Kasumi-1 (cell line): ENCODE measurements at places on chromosomes 2 and 18.

- peak; percentile 68 for DNase-seq
Observed at GRCh38 chr2:28370354-28370753, 22.3 kb upstream of the FOSL2 start.

DNA sequence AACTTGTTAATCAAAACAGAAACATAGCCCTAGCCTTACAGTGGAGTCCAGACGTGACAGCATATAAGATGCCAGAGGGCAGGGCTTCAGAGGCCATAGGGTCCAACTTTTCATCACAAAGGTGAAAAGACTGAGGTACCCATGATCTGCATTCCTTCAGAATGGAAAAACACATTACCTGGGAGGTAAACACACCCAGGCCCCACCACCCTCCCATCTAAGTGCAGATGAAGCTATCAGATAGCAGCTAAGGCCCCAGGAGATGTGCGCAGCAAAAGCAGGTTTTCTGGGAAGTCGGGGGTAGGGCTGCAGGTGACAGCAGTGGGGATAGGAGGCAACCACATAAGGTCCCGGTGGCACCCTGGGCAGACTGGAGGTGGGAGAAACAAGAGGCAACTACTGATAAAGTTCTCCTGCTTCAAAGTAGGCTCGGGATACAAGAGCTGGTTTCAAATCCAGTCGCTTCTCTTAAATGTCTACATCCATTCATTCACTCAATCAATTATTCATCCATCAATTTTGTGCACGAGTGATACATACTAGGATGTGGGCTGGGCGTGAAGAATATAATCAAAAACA lies 75.1 kb upstream of the TMEM247 start:
- DNase-seq, result no peak

DNA sequence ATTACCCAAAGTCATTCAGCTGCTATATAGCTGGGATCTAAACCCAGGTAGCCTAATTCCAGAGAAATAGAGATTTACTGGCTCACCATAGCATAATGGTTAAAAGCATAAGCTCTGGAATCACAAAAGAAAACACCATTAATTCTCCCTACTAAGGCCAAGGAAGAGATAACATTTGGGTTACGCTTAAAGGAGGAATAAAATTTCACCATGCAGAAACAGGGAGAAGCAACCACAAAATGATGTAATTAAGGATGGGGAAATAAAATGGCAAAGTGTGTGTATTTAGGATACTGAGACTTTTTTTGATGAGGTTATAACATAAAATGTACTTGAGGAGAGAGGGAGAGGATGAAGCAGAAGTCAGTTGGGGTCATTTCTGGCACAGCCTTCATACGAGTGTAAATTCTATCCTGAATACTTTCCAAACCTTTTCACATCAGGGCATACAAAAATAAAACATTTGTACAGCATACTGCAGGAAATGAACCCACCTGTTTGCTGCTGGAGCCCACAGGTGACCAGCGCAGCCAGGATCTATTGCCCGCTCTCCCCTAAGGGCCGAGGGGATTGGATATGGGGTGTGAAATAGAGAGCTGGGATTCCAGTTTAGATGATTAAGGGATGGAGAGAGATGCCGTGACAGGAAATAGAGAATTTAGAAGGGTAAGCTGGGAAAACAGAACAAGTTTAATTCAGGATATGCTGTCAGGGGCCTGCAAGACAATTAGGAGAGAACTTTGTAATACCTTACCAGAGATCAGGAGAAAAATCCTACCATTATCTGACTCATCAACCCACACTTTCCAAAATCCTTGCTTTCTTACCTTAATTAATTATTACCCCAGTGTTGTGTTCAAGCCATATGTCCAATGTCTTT lies 43.8 kb upstream of the SERTAD2 start:
- no peak for DNase-seq

DNA sequence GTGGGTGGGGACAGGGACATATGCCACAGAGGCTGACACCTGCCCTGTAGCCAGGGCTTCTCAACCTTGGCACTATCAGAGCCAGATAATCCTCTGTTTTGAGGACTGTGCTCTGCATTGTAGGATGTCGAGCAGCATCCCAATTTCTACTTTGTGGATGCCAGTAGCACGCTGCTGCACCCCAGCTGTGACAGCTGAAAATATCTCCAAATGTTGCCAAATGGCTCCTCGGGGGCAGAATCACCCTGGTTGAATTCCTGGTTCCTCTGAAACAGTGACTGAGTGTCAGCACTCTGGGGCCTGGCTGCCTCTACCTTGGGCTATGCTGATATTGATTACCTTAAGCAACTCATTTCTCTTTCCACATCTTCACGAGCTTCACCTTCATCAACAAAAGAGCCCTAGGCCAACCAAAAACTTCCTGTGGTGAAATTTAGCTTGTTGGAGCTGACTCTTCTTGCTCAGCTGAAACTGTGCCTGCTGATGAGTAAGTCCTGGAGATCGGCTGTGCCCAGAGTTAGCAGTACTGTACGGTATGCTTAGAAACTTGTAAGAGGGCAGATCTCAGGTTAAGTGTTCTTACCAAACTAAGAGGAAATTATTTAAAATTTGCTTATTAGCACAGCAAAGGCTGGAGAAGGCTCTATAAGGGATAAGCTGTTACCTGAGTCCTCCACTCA lies 138.1 kb downstream of the SEPTIN10 start:
- DNase-seq, result peak; percentile 31

DNA sequence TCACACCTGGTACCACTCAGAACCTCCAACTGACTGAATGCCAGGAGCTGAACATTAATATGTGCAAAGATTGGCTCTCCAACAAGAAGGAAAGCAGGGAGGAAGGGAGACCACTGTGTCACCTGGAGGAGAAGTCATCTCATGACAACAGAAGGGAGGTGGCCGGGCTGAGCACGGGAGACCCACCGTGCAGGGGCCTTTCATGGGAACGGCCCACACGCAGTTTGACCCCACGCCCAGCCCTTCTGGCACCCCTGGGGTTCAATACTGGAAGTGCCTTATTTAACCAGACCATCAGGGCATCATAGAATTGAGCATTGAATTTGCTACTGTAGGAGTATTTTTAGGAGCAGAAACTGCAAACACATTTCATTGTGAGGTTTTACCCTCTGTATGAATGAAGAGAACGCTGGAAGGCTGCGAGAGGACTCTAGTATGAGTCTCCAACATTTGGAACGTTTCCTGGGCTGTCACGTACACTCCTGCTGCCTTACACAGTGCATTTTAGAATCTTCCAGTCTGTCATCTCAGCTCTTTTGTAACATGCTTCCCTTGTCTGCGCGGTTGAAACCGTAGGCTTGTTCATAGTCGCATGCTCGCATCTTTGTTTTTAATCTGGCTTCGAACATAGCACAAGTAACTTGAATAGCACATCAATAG lies 132.1 kb downstream of the NFATC1 start:
- no peak for DNase-seq

- DNase-seq, result no peak
Observed at GRCh38 chr2:19987936-19988335, 2.0 kb downstream of the WDR35 start.

- DNase-seq, result no peak
Observed at GRCh38 chr2:39625927-39626270, 39.8 kb upstream of the TMEM178A start.

DNA sequence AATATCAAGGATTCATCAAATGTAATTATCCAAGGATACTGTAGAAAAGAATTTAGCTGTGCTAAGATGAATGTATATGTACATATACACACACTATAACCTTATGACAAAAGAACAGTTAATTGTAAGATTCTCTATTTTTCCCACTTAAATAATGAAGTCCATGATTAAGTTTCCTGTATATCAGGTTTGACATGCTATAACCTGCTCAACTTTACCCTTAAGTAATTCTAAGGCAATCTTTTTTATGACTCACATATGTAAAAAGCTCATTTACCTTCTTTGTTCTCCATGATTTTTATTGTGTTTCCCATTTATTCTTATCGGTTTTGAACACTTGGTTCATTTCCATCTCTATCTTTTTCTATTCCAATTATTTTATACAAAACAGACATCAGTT lies 1213.1 kb upstream of the SLC39A10 start:
- DNase-seq, result no peak

- DNase-seq, result peak; percentile 56
Observed at GRCh38 chr2:171999161-171999560, 592 bp upstream of the METAP1D start.

DNA sequence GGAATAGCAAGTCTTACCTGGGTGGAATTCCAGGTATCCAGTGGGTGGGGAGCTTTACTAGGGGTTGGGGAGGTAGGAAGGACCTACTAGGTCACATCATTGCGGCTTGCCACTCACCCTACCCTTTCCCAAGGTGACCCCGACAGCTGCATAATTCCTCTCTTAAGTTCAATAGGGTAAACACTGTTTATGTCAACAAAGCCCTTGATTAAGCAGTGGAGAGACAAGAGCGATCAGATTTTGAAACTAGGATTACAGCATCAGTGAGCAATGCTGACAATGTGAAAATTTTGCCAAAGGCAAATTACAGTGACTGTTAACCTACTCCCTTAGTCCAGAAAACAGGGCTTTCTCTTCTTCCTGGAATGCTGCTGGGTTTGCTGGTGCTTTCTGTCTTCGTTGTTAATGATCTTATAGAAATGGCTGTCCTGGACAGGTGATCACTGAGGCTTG lies 14.5 kb downstream of the SLC19A3 start:
- no peak for DNase-seq

DNA sequence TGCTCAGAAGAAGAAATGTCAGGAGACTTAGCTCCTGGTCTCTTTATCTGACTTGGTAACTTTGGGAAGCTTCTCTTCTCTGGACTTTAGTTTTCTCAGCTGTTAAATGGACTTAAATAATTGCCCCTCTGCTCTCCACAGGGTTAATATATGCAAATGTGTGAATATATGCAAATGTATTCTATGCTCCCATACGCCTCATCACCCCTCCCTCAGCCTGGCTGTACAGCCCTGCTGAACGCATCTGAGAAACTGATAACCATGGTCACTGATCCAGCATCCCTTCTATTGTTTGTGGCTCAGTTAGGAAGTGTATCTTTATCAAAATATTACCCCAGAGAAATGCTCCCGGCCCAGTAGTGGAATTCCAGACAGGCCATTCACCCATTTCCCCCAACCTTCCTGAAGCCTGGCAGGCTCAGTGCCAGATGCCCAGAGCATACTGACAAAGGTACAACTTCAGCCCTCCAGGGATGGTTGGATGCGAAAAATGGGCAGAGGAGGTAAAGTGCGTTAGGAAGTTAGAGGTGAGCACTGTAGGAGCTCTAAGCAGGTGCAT lies 103.4 kb downstream of the DYSF start:
- no peak for DNase-seq

DNA sequence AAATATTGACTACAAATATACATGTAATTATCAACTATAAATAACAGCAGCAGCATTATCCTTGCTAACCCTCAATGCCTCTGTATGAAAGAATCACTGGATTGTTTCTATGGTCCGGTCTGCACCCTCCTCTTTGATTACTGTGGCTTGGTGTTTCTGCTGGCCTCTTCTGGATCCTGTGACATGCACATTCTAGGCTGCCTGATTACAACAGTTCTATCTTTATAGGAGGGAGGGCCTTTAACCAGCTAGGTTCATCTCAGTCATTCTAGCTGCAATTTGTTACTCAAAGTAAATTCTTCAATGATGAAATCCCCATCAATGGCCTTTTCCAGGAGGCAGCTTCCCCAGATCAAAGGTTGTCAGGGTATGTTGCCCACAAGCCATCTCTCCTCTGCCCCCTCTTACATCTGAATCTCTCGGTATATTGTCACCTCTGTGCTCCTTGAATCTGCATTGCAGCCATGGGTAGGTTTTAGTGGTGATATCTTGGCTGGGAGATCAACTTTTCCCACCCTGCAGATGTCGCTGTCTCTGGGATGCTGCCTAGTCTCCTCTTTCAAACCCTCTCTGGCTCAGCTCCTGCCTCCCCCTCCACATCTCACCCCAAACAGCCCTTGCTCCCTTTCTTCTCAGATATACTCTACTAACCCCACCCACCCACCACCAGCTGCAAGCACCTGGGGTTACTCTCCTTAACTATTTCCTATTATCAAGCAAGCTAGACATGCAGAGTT lies 106.2 kb upstream of the BZW1 start:
- no peak for DNase-seq
